ENCODE measurements at places on chromosomes 3 and 15.

- DNase-seq = no peak
Measured at GRCh38 chr15:71451130-71451529, 335.9 kb downstream of the THSD4 start.

DNA sequence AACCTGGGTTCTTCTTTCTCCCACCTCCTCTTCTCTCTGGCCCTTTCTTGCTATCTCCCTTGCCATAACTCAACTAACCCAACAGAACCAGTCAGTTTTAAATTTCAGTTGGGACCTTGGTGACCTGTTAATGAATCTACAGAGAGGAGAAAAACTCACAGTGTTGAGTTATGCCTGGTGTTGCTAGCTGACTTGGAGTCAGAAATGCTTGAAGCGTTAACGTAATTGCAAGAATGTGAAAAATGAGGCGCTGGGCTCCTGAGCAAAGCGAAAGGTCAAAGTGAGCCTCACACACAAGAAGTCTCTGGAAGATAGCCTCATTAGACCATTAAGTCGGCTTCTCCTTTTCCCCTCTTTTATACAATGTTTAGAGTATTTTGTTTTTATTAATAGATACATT, 18.4 kb downstream of the MEIS2 start:
- DNase-seq = no peak

DNA sequence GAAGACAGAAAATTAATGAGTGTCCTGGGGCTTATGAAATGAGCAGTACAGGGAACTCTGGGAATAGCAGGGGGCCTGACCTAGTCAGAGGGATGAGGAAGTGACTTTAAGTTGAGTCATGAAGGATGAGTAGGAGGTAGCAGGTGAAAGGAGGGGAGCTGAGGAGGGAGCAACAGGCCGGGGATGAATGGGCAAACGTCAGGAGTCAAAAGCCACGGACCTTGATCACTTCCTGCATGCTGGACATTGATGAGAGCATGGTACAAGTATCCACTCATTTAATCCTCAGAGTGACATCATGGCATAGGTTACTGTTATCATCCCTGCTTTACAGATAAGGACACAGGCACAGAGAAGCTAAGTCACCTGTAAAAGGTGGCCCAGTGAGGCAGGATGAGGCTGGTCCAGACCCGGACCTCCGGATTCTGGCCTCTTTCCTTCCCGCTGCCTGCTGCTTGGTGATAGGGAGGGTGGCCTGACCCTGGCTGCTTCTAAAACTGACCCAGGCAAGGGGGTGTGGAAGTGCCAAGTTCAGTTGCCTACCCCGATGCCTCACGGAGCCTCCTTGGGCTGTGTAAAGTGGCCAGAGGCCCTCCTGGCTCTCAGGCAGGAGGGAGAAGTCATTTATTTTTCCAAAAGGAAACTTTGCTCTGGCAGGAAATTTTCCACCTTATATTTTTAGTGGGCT, 7.6 kb downstream of the CORO2B start:
- no peak for DNase-seq

- no peak for DNase-seq
Measured at GRCh38 chr15:97023488-97023844, 693.0 kb downstream of the NR2F2 start.

- DNase-seq = no peak
Measured at GRCh38 chr3:67937498-67938118, 283.2 kb upstream of the SUCLG2 start.

DNA sequence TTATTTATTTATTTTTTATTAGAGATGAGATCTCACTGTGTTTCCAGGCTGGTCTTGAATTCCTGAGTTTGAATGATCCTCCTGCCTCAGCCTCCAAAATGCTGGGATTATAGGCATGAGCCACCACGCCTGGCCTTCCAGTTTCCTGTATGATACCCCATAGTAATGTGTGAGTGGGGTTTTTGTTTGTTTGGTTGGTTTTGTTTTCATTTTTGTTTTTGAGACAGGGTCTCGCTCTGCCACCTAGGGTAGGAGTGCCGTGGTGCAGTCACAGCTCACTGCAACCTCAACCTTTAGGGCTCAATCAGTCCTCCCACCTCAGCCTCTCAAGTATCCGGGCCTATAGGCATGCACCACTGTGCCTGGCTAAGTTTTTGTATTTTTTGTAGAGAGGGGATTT, 30.9 kb downstream of the GOLM2 start:
- no peak for DNase-seq

DNA sequence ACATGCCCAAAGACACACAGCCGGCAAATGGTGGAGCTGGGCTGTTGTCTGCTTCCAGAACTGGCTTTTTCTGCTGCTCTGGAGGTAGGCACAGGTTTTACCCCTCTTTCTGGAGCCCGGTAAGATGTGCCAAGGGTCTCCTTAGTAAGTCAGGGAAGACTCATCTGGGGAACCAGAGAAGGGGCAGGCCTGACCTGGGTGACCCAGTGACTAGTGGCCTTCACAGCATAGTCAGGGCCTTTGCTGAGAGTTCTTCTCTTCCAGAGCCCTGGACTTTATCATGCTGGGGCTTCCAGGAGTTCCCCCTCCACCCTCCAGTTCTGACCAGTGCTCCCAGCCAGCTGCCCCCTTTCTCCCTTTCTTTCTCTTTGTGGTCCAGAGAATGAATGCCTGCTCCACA, 3.2 kb downstream of the CD276 start:
- no peak for DNase-seq

- DNase-seq = no peak
Measured at GRCh38 chr15:77225088-77225487, 154.2 kb upstream of the TSPAN3 start.

DNA sequence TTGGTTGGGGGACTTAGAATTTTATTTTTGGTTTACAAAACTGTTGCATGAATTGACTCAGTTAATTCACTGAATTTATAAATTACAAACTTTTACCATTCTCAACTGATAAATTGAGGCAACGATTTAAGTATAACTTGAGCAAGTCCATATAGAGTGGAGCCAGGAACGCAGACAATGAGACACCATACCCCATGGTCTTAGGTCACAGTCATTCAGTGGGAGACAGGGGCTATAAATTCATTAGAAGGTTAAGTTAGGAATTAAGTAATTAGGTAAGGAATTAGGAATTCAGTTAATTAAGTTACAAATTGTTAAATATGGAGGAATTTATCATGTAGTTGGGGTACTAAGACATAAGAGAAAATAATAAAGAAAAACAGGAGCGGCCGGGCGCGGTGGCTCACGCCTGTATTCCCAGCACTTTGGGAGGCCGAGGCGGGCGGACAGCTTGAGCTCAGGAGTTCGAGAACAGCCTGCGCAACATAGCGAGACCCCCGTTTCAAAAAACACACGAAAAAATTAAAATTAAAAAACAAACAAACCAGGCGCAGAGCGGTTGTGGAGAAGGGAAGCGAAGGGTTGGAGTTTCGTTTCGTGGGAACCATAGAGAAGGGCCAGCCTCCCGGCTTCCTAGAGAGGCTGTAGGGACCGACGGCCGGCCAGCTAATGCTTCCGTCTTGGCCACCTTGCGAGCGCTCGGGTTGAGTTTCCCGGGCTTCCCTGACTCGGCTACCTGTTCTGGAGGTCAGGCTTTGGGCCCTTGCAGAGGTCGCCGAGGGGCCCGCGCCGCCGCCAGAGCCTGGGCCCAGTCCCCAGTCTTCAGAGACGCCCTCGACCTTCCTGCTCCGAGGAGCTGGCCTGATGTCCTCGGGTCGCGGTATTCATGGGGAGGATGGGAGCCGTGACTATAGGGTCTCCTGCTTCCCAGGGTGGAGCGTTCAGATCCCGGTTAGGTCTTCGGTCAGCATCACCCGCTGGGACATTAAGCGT, at the start of gene ZNF619:
TSS of gene ZNF619 (plus strand) at position 645 of the 993 bp plus-strand sequence. CDS start 858 bp downstream, outside the sequence.
- DNase-seq = peak; percentile 76

DNA sequence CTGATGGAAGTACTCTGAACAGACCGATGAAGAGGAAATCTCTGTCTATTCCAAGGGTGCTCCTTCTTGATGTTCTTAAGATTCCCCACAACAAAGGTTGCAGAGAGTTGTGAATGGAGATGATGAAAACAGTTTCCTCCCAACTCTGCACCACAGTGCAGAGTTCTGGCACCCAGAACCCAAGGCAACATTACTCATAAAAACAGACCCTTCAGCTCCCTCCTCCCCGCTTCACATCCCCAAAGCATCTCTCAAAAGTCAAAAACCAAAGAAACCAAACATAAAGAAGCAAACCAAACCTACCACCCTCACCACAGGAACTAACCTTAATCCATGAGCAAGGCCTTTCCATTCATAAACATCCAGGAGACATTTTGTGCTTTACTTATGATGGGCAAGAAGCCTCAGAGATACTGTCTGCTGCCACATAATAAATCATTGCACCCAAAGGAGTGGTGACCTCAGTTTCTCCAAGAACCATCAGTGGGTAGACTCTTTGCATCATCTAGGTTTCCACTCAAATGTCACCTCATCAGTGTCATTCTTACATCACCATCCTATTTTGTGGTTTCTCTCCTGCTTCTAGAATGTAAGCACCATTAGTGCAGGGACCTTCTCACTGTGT, 13.2 kb downstream of the PCOLCE2 start:
- DNase-seq = no peak

GRCh38 chr15:81686021-81686420, 312.0 kb upstream of the TMC3 start:
- no peak for DNase-seq

- no peak for DNase-seq
Measured at GRCh38 chr3:174156200-174156599, 702.9 kb upstream of the NAALADL2 start.

DNA sequence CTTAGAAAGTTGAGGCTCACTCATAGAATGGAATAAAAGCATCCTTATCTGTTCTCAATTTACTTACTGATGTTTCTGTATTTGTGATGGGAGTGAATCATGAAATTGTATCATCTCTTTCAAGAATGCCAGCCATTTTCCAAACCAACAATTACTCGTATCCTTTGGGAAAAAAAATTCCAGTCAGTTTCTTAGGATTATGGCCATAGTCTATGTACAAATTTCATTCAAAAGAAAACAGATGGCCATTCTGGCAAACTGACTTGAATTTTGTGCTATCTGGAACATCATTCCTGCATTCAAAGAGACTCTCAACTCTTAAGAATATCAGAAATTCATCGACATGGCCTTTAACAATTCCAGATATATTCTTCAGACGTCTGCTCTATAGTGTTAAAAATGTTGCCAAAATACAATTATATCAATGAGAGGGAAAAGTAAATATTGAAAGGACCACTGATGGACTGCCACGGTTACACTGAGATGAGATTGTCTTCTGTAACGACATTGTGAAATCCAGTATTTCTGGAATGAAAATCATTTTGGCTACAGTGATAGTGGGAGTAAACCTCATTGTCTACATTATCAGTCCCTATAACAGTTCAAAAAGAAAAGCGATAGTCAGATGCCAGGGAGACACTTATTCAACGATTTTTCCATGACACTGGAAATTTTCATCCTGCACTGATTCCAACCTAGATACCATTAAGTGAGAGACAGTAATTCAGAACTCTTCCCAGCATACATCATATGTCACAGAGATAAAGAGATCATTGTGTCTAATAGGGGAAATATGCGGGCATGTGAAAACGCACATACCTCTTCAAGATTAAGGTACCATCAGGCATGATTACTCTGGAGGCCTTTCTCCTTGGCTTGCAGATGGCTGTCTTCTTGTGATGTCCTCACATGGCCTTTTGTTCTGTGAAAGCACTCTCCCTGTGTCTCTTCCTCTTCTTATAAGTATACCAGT, 953.8 kb upstream of the ALCAM start:
- DNase-seq = no peak

GRCh38 chr15:59812889-59813288, 123.8 kb upstream of the BNIP2 start:
- DNase-seq = no peak

DNA sequence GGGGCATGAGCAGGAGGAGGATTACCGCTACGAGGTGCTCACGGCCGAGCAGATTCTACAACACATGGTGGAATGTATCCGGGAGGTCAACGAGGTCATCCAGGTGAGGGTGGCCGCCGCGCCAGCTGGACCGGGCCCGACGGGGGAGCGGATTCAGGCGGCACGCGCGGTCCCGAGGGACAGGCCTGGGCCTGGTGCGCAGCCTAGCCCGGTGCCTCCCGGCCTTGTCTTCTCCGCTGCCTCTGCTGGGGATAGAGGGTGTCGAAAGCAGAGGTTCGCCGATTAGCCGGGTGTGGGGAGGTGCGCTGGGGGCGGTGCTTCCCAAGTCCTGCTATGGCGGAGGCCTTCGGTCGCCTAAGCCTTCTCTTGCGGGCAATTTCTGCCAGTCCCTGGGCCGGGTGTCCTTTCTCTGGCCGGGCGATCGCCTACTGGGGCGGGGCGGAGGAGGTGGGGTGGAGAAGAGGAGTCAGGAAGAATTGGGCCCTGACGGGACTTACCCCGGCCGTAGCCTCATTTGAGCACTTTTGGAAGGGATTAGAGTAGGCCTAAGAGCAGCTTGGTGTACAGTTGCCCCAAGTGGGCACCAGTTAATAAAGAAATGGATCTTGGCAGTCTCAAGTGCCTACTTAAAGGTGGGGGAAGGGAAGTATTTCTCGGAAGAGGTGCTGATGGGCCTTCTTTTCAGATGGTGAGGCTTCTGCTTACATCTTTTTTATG, 940 bp downstream of the ARIH1 start:
- DNase-seq = peak; percentile 83

DNA sequence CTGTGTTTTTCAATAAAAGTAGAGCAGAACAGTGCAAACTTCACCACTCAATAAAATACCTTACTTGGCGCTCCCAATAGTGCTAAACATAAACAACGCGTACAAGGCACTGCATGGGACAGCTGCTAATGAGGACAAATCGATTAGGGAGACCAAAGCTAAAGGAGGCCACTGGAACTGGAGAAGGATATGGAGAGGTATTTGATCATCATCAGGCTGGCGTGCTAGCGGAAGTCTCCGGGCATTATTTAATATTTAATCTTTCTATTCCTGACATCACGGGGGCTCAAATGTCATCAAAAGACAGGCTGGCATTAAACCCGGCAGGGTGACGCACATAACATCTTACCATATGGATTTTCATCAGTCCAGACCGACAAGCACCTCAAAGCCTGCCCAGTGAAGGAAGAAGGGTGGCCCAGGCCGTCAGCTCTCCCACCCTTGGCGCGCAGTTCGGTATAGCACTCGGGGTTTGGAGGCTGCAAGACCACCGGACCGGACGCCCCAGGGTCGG, 604 bp downstream of the CCPG1 start:
- no peak for DNase-seq
